ENCODE measurements at places on chromosomes 7 and 10.

- DNase-seq = no peak
Observed at GRCh38 chr7:121329191-121330052, 622 bp downstream of the WNT16 start.

GRCh38 chr10:18008986-18009385 is 57.3 kb downstream of the SLC39A12 start:
- DNase-seq = no peak

- DNase-seq = no peak
Observed at GRCh38 chr7:121005996-121006584, 17.6 kb downstream of the CPED1 start.

DNA sequence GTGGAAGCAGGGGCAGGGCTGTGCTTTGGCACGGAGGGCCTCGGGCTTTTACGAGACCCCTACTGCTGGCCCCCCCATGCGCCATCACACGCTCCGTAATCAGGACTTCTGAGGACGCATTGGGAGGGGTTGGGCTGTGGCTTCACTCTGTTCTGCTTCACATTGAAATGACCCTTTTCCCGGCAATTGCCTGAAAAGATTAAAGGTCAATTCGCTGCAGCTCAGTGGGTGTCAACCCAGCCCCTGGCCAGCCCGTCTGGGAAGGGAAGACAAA is 41.7 kb upstream of the UBE3C start:
- no peak for DNase-seq

DNA sequence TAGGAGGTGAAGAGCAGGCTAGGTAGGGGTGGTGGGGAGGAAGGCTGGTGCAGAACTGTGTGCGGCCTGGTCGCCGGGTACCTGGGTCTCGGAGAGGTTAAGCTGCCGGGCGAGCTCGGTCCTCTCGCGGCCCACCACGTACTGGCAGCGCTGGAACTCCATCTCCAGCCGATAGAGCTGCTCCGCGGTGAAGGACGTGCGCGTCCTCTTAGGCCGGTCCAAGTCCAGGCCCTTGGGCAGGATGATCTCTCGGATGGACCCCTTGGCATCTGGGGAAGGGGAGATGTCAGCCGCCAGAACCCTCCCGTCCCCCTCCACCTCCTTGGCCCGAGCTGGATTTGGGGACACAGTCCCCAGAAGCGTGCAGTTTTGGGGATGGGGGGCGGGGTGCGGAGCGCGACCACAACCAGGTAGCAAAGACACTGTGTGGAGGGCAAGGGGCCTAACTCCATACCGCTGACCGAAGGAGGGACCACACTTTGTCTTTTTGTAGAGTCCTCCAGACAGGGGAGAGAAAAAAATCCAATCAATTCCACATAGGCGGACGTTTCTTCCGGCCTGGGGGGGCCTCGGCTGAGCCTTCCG is 1.6 kb downstream of the VAX1 start:
- DNase-seq = no peak

DNA sequence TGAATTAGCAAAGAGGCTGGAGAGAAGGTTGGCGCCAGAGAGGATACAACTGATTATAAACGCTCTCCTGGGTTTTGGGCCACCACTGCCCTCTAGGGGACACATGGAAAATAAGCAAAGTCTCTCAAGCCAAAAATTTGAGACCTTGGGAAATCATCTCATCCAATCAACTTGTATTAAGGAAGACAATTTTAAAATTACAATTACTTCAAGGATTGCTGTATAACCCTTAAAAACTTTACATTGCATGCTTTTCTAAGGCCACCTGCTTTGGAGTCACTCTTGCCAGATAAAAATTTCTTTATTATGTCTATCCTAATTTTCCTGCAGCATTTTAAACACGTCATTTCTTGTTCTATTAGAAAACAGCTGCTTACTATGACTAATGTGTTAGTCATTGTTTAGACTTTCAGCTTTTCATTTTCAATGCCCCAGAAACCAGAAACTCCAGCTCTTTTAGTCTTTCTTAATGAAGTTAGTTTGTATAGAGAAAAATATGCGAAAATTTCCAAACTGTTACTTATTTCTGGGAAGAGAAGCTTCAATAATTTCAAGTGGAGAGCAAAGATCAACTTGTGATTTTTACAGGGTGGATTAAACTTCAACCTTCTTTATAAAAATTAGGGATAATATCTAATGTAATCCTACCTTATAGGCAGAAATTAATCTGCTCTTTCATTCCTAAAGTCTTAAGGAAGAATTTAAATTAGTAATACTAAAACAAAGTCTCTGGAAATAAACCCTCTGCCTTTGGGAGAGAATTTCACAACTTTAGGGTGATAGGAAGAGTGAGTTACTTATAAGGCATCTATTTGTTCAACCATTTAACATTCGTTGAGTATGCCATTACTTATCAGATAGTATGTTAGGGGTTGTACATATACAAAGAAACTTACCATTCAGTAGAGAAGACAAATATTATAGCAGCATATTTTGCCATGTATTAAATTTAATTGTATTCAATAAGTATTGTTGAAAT is 20.6 kb upstream of the RHOBTB1 start:
- no peak for DNase-seq

- DNase-seq = no peak
Observed at GRCh38 chr7:20164425-20165145, 52.6 kb downstream of the MACC1 start.

GRCh38 chr10:33524041-33524440 is 189.6 kb upstream of the NRP1 start:
- no peak for DNase-seq

GRCh38 chr7:42597300-42597699 is 314.6 kb downstream of the C7orf25 start:
- no peak for DNase-seq

DNA sequence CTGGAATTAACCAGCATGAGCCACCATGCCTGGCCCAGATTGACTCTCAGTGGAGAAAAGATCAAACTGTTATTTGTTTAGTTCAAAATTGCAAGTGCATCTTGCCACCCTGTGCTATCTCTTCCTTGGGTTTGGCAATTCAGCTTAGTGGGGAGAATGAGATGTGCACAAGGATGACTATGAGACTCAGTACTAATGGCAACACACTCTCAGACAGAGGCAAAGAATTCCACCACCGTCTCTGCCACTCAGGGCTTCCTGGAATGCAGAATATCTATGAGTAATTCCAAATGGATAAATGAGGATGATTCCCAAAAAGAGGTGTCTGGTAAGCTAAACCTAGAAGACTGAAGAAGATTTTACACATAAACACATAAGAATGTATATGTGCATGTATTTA is 525.8 kb downstream of the NRG3 start:
- DNase-seq = no peak

DNA sequence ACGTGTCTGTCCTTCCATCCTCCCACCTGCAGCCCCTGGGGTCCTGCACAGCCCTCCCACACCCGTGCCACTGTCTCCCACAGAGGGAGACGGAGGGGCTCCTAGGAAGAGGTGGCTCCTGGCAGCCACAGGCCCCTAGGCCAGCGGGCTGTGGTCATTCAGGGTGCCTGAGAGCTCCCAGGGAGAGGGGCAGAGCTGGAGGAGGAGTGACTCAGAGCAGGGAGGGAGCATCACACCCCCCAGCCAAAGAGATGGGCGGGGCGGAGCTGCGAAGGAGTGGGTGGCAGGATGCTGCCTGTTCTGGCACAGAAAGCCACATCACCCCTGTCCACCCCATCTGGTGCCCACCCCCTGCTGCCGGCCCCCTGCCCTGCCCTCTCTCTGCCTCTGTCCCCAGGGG is 50.5 kb downstream of the STK32C start:
- DNase-seq = no peak

GRCh38 chr10:72171175-72171630 is 44.6 kb upstream of the ANAPC16 start:
- no peak for DNase-seq

DNA sequence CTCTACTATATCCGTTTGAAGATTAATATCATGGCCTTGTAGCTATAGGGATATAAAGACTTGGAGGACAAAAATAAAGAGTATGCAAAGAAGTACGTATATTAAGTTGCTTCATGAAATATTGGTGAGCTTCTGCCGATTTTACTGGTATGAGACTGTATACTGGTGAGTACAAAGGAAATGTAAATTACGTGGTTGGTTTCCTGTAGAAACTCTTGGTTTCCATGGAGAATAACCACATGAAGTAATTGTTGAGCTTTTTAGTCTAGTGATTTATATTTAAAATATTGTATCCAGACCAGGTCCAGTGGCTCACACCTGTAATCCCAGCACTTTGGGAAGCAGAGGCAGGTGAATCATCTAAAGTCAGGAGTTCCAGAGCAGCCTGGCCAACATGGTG is 32.2 kb upstream of the GLI3 start:
- no peak for DNase-seq

- no peak for DNase-seq
Observed at GRCh38 chr7:96674565-96674964, 35.1 kb downstream of the SEM1 start.

DNA sequence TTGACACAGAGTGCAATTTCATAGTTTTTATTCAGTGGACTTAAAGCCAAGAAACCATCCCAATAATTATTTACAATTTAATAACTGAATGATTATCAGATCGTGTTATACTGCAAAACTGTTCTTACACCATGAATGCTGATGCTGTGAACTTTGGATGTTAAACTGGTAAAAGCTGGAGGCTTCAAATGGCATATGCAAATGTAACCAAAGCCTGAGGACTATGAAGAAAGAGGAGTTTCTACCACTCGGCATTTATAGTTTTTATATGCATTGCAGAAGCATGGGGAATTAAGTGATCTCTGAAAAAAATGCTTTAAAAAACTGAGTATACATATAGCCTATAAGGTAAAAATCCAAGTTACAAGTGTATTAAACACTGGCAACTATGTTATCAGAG is 42.4 kb downstream of the RNF32 start:
- DNase-seq = no peak

GRCh38 chr7:46909601-46910051 is 672.3 kb downstream of the TNS3 start:
- no peak for DNase-seq

- no peak for DNase-seq
Observed at GRCh38 chr10:127276794-127277462, 80.5 kb upstream of the INSYN2A start.
